ENCODE measurements at places on chromosomes 11 and 22. TPM values are rescaled to one million over a fixed set of nuclear protein-coding genes. Genes with fewer than 3 reads are reported as not detected.

The APOL4 gene
- 3.5 TPM for total RNA-seq

The OR52E2 gene
- not detected for total RNA-seq

The KDM4F gene
- not detected for total RNA-seq

The TREH gene
- total RNA-seq, result 0.68 TPM

The PGA5 gene
- total RNA-seq, result not detected

The HOATZ gene
- not detected for total RNA-seq

The F2 gene
- not detected for total RNA-seq

The OR5D18 gene
- not detected for total RNA-seq

The C11orf52 gene
- 3.5 TPM for total RNA-seq

The FGF4 gene
- total RNA-seq, result not detected

The MMP3 gene
- total RNA-seq, result 0.56 TPM

The CHRNA10 gene
- 0.64 TPM for total RNA-seq

The ADORA2A gene
- total RNA-seq, result not detected

The BDNF gene
- total RNA-seq, result 0.92 TPM

The NUDT8 gene
- 56.0 TPM for total RNA-seq

The C2CD3 gene
- total RNA-seq, result 12.4 TPM

The NADSYN1 gene
- total RNA-seq, result 67.7 TPM

The MMP8 gene
- total RNA-seq, result not detected

The OR4S1 gene
- not detected for total RNA-seq

The SERPINH1 gene
- 23.8 TPM for total RNA-seq

The HSPB2 gene
- 0.32 TPM for total RNA-seq

The P2RY6 gene
- 1.0 TPM for total RNA-seq

The OR8D1 gene
- not detected for total RNA-seq

The RFPL1 gene
- total RNA-seq, result not detected

The TRIM44 gene
- 22.7 TPM for total RNA-seq

The VPS37C gene
- 13.4 TPM for total RNA-seq

The RFPL2 gene
- total RNA-seq, result not detected

The GP1BB gene
- 2.0 TPM for total RNA-seq

The NPAS4 gene
- total RNA-seq, result not detected

The CRYBA4 gene
- not detected for total RNA-seq

The TMEM80 gene
- 15.7 TPM for total RNA-seq

The LDHAL6A gene
- total RNA-seq, result not detected

The C11orf87 gene
- 0.12 TPM for total RNA-seq

The OR6A2 gene
- total RNA-seq, result 0.08 TPM

The SCYL1 gene
- 36.7 TPM for total RNA-seq

The CCDC188 gene
- 0.44 TPM for total RNA-seq

The APOC3 gene
- 0.52 TPM for total RNA-seq

The SLC16A8 gene
- 0.24 TPM for total RNA-seq

The OR8G5 gene
- not detected for total RNA-seq

The ABTB2 gene
- total RNA-seq, result 3.4 TPM

The CADM1 gene
- total RNA-seq, result 8.8 TPM

The HPX gene
- total RNA-seq, result 0.64 TPM

The AIFM3 gene
- total RNA-seq, result 1.5 TPM

The POU2AF1 gene
- 2.6 TPM for total RNA-seq

The KIF18A gene
- 5.4 TPM for total RNA-seq

The OR9G1 gene
- total RNA-seq, result not detected

The PLAAT3 gene
- 3.2 TPM for total RNA-seq

The FIBIN gene
- 1.2 TPM for total RNA-seq

The CDC42EP2 gene
- total RNA-seq, result 0.92 TPM

The OR51L1 gene
- not detected for total RNA-seq

The TEX54 gene
- not detected for total RNA-seq

The SF3B2 gene
- 76.7 TPM for total RNA-seq

The SAA2 gene
- total RNA-seq, result 19.0 TPM

The INS gene
- not detected for total RNA-seq
